ENCODE measurements at places on chromosomes 16 and 17.

DNA sequence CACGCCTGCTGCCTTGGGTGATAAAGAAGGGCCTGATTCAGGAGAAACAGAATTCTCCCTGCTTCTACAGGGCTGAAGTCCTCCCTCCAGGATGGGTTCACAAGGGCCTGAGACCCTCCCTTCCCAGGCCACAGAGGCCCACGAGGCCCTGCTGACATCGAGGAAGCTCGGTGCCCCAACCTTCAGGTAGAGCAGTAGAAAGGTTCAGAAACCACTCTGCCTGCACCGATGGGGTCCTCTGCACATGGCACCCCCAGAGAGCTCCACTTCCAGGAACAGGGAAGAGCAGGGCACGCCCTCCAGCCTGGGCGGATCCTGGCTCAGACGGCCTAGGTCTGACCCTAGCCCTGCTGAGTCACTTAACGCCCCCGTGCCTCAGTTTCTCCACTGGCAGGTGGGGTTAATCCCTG lies 773 bp downstream of the CENPX start:
- DNase-seq = no peak

GRCh38 chr16:88300463-88300835 lies 82.3 kb upstream of the ZNF469 start:
- DNase-seq = no peak

- DNase-seq = peak; percentile 62
Measured at GRCh38 chr17:42659079-42659931, at the start of gene TUBG2. Gene TUBG2 (plus strand): TSS chr17:42659284. CDS start chr17:42659504, 220 bp downstream.

DNA sequence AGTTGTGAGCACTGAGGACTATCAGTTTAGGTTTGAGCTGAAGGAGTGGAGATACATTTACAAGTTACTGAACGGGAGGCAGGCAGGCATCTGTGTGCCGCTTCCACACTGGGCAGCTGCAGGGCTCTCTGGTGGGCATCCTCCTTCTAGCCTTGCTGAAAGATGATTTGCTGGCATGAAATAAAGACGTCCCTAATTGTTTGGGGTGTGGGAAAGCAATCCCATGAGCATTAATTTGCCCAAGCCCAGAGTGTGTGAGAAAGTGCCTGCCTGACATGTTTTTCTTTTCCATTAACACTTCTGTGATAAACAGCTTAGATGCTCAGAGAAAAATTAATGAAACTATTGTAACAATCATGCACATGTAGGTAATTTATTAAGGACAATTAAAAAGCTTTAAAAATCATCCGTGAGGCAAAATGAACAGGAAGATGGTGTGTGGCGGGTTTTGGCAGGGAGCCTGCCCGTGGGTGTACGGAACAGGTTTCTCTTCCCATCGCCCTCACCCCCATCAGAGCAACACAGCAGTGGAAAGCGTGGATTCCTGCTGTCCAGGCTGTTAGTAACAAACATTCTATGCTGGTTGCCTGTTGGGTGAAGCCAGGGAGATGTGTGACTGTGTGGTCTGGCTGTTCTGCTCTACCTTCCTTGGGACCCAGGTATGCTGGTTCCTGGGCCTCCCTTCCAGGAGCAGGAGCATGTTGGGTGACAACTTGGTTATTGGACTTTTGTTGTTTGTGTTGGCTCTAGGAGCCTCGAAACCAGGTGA lies 191.9 kb downstream of the MSI2 start:
- DNase-seq = no peak

- DNase-seq = no peak
Measured at GRCh38 chr16:49601576-49601975, 228.0 kb downstream of the C16orf78 start.

- no peak for DNase-seq
Measured at GRCh38 chr16:78170494-78170933, 71.1 kb downstream of the WWOX start.

All from CD4-positive, alpha-beta memory T cell (primary cell).